ENCODE measurements at places on chromosomes 5 and 9.
A peak's percentile ranks its signal among the peaks of the same experiment; 100 is the strongest.

GRCh38 chr9:137579259-137579604 is 507 bp upstream of the DPH7 start:
- no peak for DNase-seq

- no peak for DNase-seq
These were observed 130.2 kb downstream of the DNAH5 start for GRCh38 chr5:13814301-13814700.

DNA sequence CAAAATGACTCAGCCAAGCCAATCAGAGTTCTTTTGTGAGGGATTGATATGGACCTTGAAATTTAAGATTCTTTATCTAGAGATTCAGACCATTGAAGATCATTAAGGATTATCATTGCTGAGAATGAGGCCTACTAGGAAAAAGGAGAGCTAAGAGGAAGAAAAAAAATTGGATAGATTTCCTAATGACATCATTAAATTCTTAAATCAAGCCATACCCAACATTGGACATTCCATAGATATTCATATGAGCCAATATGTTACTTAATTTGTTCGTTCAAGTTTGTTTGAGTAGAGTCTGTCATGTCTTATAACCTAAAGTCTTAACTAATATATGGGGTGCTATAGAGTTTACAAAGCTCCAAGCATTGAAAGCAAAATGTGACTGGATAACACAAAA is 727.9 kb upstream of the SEMA6A start:
- DNase-seq, result no peak

GRCh38 chr5:116622375-116623050 is 47.9 kb upstream of the SEMA6A start:
- DNase-seq, result no peak

GRCh38 chr5:65919773-65920172 is 6.6 kb upstream of the ERBIN start:
- no peak for DNase-seq

- DNase-seq, result no peak
These were observed 829.1 kb downstream of the PTPRD start for GRCh38 chr9:9783711-9784110.

- DNase-seq, result peak; percentile 84
These were observed at the start of gene NME5 for GRCh38 chr5:138138949-138139780. Gene NME5 (minus strand): TSS chr5:138139428. CDS start chr5:138138780, 648 bp downstream.

- DNase-seq, result no peak
These were observed 66.5 kb upstream of the SPIN1 start for GRCh38 chr9:88321764-88322163.

GRCh38 chr9:9557804-9558334 is 1054.9 kb downstream of the PTPRD start:
- no peak for DNase-seq

DNA sequence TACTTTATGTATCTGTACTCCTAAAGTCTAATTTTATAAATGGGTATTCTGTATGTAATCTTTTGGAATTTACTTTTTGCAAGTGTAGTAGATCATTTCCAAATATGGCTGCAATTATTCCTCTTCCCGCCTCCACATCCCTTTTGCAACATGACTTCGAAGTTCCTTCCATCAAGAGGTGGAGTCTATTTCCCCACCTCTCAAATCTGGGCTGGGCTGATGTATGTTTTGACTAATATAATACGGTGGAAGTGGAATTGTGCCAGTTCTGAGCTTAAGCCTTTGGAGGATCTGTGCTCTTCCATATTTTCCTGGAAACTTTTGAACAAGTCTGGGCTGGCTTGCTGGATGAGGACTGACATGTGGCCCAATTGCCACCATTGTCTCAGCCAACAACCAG is 155.9 kb downstream of the FGF18 start:
- no peak for DNase-seq

DNA sequence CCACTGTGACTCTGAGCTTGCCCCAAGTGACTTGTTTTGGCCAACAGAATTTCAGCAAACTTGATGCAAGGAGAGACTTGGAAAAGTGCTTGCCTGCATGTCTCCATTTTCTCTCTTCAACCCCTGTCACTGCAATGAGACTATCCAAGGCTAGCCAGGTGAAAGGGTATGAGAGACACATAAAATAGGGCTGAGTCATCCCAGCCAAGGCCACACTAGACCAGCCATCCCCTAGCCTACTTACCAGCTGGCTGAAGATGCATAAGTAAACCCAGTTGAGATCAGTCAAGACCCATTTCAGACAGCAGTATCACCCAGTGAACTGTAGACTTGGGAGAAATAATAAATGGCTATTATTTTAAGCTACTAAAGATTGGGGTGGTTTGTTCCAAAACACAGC is 52.9 kb upstream of the VLDLR start:
- DNase-seq, result no peak

DNA sequence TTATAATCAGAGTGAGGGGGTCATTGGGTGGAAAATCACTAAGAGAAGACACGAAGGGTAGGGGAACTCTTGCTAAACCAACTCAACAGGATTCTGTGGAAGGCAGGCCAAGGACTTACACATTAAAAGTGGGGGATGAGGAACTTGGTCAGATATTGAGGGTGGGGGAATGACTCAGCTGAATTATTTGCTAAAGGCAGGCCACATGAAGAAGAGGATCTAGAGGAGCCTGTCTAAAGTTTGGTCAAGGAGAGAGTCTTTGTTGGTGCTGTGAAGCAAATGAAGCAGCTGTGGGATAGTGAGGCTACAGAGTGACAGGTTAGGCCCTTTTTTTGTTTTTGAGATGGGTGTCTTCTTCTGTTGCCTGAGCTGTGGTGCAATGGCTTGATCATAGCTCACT is 63.9 kb upstream of the SPRY4 start:
- DNase-seq, result no peak

- DNase-seq, result no peak
These were observed 59.1 kb downstream of the GTF3C4 start for GRCh38 chr9:132729235-132729890.

- no peak for DNase-seq
These were observed 191.7 kb downstream of the CDK5RAP2 start for GRCh38 chr9:120388003-120388855.

- DNase-seq, result no peak
These were observed 11.5 kb upstream of the OTULINL start for GRCh38 chr5:14569948-14570691.

DNA sequence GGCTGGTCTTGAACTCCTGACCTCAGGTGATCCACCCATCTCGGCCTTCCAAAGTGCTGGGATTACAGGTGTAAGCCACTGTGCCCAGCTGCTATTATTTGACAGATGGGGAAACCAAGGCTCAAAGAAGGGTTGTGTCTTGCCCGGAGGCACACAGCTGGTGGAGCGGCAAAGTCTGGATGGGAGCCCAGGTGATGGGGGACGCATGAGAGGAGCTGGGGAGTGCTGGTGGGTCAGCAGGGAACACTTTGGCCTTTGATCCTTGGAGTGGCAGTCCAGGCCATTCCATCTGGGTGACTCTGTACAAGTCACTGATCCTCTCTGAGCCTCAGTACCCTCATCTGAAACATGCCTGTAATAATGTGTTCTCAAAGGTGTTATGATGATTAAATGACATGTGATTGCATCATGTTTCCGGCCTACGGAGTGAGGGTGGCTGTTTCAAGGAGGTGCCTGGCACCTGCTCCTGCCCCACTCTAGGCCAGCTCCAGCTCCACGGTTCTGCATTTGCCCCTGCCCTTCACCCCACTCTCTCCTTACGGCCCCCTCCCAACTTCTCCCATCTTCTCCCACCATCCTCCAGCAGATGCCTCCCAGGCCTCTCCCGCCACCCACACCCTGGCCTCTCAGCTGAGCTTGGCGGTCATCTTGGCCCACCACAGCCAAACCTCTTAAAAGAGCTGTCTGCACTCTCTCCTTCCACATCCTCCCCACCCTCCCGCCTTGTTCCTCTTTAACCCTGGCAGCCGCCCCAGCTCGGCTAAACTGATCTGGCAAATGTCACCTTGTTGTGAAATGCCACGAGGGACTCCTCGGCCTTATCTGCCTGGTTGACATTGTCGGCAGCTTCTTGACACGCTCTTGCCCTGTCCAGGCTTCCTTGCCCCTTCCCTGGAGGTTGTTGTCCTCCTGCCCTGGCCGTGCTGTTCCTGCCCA is 5.5 kb upstream of the DBN1 start:
- peak; percentile 31 for DNase-seq

- DNase-seq, result no peak
These were observed 10.9 kb upstream of the ASS1 start for GRCh38 chr9:130433947-130434262.

DNA sequence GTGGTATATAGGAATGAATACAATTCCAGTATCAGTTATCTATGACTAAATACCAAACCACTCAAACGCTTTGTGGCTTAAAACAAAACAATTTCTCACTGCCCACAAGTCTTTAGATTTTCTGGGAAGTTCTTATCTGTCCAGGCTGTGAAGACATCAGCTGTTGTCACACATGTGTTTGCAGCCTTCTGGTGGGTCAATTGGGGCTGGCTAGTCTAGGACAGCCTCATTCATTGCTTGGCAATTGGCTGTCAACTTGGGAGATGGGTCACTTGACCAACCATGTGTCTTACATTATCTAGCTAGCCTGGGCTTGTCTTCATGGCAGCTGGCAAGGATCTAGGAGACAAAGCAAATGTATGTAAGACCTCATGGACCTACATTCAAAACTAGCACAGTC is 53.8 kb upstream of the PAPPA start:
- DNase-seq, result no peak

DNA sequence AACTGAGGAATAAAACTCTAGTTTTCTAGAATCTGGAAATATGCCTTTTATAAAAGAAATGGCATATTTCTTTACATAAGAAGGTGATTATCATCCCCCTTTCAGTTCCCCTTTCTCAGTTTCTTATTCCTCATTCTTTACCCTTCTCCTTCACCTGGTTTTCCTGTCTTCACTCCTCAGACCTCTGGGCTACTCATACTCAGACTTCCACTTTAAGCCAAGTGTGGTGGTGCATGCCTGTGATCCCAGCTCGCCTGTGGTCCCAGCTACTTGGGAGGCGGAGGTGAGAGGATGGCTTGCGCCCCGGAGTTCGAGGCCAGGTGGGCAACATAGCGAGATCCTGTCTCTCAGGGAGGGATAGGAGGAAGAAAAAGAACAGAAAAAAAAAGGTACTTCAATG is 57.2 kb downstream of the RANBP6 start:
- DNase-seq, result no peak

DNA sequence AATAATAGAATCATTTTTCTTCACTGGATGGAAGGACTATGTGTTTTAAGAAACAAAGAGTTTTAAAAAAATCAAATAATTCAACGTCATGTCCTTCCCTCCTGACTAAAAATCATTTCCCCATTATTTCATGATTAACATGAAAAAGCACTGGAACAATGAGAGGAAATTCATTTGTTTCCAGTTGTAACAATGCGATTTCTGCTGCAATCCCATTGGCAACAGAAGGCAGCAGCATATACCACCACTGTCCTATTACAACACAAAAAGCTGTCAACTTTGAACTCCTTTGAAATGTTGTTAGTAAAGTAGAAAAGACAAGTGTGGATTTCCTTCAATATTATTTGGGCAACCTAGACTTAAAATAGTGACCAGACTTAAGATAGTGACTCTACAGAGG is 3.1 kb downstream of the C5orf63 start:
- no peak for DNase-seq

DNA sequence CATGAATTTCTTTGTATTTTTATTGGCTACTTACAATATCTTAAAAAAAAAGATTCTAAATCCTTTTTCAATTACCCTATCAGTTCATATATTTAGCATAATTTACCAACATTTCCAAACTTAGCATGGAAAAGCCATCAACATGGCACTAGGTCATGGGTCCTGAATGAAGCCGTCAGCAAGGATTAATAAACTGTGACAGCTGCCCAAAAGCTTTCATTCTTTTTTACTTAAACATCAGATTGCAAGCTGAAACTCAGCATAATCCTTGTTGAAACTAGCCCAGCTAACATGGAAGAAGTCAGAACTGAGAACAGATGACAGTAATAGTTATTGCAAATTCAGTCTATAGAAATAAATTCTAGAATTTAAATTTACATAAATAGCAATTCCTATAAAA is 209.8 kb downstream of the ADAMTS6 start:
- no peak for DNase-seq

DNA sequence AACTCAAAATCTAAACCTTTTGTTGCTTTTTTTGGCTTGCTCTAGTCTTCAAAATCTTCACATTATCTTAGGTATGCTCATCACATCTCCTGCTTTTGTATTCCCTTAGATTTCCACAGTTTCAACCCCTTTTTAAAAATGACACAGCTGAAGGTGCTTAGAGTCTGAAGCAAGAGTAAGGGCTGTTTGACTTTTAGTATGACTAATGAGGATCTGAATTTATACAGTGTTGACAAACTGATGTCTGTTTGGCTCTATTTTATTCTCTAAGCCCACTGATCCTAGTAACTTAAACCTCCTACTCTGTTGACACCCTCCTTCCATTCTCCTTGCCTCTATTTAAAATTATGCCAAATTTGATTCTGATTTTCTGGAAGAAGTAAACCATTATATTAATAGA is 200.1 kb downstream of the MCTP1 start:
- no peak for DNase-seq

DNA sequence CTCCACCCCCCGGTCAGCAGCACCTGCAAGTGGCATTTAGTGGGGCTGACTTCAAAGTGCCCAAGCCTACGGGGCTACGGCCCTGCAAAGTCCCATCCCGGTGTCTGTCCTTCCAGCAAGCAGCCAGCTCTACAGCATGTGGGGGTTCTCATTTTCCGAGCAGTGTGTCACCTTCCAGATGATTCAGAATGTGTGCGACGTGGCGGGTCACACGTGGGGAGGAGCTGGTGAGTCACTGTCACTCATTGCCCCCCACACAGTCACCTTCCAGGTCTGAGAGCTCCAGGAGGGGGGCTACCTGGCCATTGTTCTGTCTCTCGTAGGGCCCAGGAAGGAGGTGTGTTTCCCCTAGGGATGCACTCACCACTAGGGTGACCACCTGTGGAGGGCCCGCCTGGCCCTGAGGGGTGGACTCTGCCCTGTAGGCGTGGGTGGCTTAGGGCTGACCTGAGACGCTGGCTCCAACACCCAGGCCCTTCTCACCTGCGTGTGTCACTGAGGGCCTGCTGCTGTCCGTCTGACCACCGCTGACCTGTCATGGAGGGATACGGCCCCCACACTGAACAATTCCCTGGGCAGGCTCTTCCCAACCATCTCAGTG is 70.2 kb downstream of the SEMA4D start:
- DNase-seq, result peak; percentile 67

DNA sequence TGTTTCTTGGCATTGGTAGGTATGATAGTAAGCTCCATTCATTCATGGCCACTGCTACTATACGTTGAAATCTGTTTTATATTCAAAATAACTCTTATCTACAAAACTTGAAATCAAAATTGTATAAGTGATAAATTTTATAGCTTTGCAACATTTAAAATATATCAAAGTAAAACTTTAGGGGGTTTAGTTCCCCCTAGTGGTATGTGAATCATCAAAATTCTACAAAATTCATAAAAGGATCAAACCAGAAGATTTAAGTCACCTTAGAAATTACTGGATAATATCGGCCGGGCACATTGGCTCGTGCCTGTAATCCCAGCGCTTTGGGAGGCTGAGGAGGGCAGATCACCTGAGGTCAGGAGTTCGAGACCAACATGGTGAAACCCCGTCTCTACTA is 243.0 kb upstream of the CDH18 start:
- DNase-seq, result no peak

DNA sequence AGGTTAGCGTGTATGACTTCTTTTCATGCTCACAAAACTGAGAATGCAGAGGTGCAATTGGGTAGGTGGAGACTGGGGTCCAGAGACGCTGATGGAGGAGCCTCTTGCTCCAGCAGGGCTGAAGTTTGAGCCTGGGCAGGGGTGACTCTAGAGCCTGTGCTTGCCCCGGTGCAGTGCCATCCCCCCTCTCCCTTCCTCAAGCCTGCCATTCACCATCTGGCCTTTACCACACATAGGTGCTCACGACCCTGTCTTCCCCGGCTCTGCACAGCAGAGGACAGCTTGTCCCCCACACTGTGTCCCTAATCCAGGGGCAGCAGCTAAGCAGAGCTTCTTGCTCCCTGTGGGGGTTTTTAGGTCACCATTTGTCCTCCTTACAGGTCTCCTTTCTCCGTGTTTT is 86.5 kb downstream of the DAP start:
- no peak for DNase-seq

Measured in nucleus accumbens (tissue), 56 donors.